Jurkat, Clone E6-1 (cell line): ENCODE measurements at places on chromosomes 1 and 21.

- DNase-seq: peak; percentile 32
These were observed 954 bp downstream of the MYOG start for GRCh38 chr1:203084588-203085527.

DNA sequence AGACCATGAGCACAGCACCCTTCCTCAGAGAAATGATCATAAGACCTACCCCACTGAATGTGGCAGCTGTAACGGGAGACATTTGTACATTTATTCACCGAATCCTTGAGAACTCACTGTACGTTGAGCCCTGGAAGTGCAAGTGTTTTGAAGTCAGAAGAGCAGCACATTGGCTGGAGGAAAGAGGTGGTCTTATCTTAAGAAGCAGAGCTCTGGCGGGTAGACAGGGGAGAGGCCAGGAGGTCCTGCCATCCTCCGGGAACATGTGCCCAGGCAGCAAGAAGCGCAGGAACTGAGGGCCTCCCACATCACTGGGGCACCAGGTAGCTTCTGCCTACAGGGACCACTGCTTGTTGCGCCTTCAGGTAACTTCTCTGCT lies 169.2 kb upstream of the IRF2BP2 start:
- DNase-seq: no peak

DNA sequence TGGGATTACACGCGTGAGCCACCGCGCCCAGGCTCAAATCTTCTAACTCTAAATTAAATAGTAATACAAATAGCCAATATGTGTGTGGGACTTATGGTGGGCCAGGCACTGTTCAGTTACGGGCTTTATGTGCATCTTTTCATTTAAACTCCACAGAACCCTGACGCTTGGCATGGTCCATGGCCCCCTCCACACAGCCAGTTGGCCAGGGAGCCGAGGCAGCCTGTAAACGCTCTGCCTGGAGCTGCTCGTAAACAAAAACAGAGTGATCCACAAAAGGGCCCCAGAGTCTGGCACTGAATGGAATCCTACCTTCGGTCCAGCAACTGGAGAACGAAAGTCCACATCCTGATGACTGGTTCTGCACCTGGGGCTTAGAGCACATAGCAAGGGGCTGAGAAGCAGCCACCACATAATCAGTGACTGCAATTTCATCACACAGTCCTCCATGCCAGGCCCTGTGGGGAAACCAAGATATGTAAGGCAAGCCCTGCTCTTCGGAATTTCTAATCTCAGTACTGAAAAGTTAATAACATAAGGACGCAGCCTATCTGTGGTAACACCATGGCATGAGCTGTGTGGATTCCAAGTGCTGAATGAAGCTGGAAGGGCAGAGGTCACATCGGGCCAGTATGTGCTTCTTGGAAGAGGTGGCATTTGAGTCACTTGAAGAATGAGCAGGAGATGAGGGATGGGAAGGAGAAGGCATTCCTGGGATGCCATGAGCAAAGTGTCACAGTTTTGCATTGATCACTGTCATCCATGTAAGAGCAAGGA lies 13.5 kb upstream of the ADAMTSL4 start:
- no peak for DNase-seq

DNA sequence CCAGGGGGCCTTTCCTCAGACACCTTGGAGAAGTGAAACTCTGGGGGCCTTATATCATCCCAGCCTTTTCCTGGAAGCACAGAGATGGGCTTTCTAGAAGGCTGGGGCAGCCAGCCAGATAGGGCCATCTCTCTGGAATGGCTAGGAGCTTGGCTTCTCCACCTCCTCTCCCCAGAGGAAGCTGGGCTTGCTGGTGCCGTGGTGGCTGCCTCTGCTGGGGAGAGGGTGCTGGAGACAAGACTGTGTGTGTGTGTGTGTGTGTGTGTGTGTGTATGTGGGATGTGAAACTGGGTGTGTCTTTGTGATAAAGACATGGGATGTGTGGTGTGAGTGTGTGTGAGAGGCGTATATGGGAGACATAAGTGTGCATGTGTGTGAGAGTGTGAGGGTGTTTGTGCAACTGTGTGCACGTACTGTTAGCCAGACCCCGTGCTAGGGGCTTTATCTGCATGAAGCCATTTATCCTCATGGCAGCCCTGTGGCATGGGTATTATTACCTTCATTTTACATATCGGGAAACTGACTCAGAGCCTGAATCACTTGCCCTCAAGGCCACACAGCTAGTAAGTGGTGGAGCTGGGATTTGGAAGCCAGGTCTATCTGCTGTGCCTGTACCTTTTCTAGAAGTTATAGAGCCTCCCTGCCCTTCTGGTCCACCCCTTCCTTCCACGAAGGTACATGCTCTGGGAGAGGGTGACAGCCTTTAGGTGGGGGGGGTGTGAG lies 44.2 kb downstream of the PTPRU start:
- DNase-seq: no peak

- DNase-seq: no peak
These were observed 4.1 kb downstream of the ZC3H12A start for GRCh38 chr1:37478451-37478881.

GRCh38 chr1:199551967-199552565 lies 475.4 kb upstream of the NR5A2 start:
- DNase-seq: peak; percentile 83

- DNase-seq: no peak
These were observed 28.0 kb downstream of the COL6A2 start for GRCh38 chr21:46125846-46126301.

DNA sequence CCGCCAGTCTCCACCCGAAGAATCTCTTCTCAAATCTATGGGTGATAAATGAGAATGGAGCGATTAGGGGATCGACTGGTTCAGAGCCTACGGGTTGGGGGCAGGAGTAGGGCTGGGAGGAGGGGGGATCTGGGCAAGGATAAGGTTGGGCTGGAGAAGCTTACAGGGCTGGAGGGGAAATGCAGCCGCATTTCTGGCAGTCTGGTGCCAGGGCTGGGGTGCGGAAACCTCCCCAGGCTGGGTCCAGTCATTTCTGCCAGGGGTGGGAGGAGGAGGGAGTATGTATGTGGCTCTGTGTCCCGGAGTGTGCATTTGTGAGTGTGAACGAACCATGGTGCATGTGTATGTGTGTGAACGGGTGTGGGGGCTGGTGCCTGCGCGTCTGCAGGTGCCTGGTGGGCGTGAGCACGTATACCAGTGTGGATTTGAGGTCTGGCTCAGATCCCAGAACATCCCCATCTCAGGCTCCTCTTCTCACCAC lies 10.2 kb downstream of the C1orf216 start:
- no peak for DNase-seq
